Activated T-helper 2 cell treated with anti-CD3 and anti-CD28 coated beads, Interferon-gamma antibody, Interleukin-2, Interleukin-4, amounts not matched to agents 10 μg/mL and 5 μg/mL and 100 μg/mL, durations not matched to agents 14 hours and 24 hours and 36 hours (primary cell): ENCODE measurements at places on chromosomes 7 and 10.

GRCh38 chr7:115230882-115231571 lies 309.1 kb downstream of the MDFIC start:
- DNase-seq: no peak

DNA sequence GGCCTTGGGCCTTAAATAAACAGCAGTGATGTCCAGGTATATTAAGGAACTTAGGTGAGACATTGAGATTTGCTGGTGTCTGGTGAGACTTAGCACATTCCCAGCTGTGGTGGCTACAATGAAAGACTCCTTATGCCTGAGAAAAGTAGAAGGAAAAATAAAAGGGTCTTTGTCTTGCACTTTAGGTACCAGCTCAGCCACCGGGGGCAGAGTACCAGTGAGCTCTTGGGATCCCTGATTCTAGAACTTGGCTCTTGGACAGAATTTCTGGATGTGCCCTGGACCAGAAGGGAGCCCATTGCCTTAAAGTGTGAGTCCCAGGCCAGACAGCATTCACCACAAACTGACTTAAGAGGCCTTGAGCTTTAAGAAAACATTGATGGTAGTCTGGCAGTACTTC lies 1038.7 kb downstream of the SORCS3 start:
- DNase-seq: no peak

- DNase-seq: no peak
Measured at GRCh38 chr7:128757203-128757602, 18.0 kb downstream of the CALU start.

DNA sequence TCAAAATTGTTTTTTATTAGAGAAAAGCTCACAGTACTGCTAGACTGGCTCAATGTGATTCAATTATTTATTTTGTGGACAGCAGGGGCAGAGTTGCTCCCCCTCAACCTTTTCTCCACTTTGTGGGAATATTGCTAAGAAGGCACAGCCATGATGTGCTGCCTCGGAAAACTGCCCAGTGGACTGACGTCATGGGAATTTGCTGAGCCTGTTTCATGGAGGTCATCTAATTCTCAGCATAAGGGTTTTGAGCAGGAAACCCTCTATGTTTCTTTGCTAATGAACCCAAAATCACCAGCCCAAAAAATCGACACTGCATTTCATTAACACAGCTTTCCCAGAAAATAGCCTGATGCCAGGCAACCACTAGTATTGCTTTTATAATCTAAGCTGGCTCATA lies 228.8 kb upstream of the FAM3C start:
- no peak for DNase-seq
